ENCODE measurements at places on chromosomes 4 and X.

DNA sequence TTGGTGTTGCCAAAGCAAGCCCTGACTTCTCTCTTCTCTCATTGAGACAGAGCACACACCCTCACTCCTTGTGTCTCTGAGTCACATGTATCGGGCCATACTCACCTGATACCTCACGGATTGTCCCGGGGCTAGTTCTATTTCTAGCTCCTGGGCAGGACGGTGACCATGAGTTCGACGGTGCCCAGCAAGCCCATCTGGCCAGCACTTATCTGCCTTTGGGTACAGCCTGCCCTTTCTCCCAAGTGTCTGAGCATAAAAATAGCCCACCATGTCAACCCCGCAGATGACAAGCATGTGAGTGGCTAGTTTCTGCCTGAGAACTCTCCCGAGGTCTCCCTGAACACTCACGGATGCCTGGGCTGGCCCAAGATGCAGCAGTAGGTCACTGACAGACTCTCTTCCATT is 158.5 kb downstream of the DHRSX start:
- no peak for DNase-seq

DNA sequence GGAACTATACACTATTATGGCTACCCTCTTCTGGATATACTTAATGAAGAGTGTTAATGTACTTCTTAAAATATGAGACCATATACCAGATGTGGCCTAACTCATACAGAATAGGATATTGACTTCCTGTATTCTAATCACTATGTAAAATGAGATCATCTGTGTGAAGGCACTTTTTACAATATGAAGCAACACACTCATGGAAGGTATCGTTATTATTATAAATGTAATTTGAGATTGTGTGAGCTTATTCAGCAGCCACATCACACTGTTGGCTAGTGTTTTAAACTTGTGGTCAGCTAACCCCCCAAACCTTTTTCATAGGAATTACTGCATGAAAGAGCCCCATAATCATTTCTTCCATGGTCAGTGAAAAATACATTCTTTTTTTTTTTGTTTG is 281.8 kb upstream of the TEX13A start:
- DNase-seq, result no peak

GRCh38 chrX:120269373-120270035 is 18.9 kb downstream of the ZBTB33 start:
- DNase-seq, result no peak

GRCh38 chr4:146428298-146428697 is 93.4 kb downstream of the SLC10A7 start:
- DNase-seq, result no peak

- DNase-seq, result no peak
Observed at GRCh38 chr4:96639932-96640331, 800.0 kb downstream of the PDHA2 start.

Data from stimulated activated CD8-positive, alpha-beta memory T cell treated with anti-CD3 and anti-CD28 coated beads, Interleukin-4, amount 100 ng/mL, for 4 hours (primary cell).